ENCODE measurements at places on chromosomes 7 and 10.

- no peak for DNase-seq
Observed at GRCh38 chr7:66279912-66280311, 74.8 kb downstream of the TPST1 start.

- no peak for DNase-seq
Observed at GRCh38 chr7:159084069-159084801, 60.4 kb downstream of the VIPR2 start.

DNA sequence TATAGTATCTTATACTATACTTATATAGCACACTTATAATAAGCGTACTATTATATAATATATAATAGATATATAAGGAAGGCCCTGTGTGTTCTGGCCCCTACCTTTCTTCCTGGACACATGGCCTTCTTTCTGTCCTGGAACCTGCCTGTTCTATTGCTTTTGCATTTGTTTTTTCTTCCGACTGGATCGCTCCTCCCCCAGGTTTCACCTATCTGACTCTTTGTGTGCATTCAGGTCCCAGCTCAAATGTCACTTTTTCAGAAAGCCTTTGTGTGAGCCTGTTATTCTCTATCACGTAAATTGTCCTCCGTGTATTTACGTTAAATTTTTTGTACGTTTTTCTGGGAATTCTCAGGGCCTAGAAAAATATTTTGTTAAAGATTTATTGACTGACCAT is 2.9 kb upstream of the TRIM8 start:
- no peak for DNase-seq

DNA sequence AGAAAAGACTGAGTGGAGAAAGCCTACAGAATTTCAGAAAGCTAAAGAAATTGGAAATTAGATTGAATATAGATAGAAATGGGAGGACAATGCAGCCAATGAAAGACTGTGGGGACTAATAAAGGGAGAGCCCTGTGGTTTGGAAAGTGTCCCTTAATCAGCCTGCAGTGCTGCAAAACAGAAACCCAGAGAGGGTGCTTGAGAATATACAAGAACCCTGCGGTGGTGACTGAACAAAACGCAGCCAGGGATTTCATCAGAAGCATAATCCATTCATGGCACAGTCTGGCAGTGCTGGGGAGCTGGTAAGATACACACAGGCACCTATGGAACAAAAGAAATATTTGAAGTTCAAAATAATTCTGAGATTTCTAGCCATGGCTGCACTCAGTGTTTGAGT is 19.1 kb downstream of the CEP41 start:
- DNase-seq, result no peak

DNA sequence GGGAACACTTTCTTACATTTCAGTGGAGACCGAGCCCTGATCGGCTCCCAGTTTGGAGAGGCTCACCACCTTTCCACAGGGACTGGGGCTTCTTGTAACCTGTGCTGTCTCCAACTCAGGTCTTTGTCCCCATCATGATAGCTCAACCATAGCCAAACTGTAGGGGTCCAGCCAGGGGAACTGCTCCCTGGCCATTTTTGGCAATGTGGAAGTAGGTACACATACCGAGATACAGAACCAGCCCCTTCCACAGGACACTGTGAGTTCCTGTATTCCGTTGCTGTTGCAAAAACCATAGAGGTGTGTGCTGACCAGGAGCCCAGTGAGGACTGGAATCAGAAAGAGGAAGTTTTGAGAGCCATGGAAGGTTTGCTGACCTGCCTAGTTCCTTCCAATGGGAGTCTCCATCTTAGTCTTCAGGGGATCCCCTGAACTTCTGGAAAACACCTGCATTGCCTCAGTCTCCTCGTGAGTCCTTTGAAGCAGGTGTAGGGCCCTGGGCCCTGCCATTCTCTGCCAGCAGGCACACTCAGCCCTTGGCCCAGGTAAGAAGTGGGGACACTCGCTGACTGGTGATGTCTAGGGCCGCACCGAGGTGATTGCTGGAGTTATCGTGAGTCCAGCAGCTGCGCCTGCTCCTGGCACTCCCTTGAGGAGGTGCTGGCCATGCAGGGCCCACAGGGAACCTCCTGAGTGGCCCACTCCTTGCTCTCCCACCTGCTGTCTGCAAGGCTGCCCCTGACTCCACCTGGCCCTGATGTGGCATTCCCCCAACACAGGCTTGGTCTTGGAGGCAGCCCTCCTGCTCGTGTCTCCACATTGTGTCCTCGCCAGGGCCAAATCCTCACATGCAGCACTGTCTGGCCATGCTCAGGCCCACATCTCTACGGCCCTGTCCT is 11.2 kb downstream of the WDFY4 start:
- no peak for DNase-seq

Measured in thoracic aorta (tissue), 2 donors.